ENCODE measurements at places on chromosomes 1 and 21. TPM values are rescaled to one million over a fixed set of nuclear protein-coding genes. Genes with fewer than 3 reads are reported as not detected.

FCAMR gene
- total RNA-seq, result not detected

CBR1 gene
- 47.2 TPM for total RNA-seq

RNU1-4 gene
- 1,390 TPM for total RNA-seq

DNA sequence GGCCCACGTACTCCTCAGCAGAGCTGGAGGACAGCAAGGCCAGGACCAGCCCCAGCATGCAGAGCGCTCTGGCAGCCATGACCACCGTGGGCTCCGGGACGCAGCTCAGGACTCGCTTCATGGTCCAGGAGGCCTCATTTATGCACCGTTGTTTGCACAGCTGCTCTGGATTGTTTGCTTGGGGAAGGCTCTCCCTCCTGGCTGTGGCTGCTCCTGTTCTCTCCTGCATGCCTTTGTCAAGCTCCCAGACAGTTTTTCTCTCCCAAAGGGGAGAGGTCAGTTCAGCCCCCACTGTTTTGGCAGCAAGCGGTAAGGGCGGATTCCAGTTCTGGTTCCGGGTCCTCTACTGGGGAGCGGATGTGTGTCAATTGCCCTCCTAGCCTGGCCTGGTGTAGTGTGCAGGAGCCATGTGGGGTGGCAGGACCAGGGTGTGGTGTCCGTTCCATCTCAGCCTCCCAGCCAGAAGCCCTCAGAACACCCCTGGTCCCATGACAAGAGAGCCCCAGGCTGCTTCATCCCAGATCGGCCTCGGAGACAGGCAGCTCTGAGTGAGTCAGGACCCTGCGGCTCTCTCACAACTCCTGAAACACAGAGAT lies at the start of gene TFF3:
TSS of gene TFF3 (minus strand) at position 114 of the 596 bp plus-strand sequence. CDS start at position 79, 35 bp downstream.
- peaks cover 5% of the 10 kb centered on the region for H3K4me1 ChIP-seq
- H3K27me3 ChIP-seq, result no peaks in the 10 kb centered on the region
- no peak within 1 kb of the TSS for H3K4me3 ChIP-seq
- H3K27ac ChIP-seq, result no peak within 1 kb of the TSS
- DNase-seq, result no peak

DNA sequence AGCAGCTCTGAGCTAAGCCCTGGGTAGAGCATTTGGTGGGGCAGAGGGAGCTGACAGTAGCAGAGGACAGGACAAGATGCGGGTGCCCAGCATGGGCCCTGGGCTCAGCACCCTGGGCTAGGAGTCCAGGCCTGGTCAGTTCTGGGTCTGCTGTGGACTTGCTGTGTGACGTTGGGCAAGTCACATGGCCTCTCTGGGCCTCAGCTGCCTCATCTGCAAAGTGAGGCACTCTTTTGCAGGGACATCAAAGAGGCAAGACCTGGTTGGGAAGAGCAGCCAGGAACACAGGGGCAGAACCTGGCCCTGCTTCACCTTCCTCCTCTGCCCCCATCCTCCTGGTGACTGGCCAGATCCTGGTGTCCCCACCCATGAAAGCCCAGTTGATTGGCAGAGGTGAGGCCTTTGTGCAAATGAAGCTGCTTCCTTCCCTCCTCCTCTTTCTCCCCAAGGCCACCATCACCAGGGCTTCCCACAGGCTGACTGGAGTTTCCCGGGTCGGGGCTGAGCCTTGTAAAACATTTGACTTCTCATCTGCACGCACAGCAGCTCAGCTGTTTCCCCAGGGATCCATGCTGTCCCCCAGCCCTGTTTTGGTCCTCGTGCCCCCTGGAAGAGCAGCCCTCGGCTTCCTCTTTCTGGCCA lies 350.5 kb downstream of the MATN1 start:
- H3K36me3 ChIP-seq, result no peaks in the 10 kb centered on the region
- DNase-seq, result no peak
- H3K4me3 ChIP-seq, result no peak overlapping the region
- no peaks in the 10 kb centered on the region for H3K4me1 ChIP-seq
- H3K27ac ChIP-seq, result no peak overlapping the region

GRCh38 chr1:68704800-68705443 lies 208.0 kb upstream of the DEPDC1 start:
- no peaks in the 10 kb centered on the region for H3K4me1 ChIP-seq
- no peak overlapping the region for H3K27ac ChIP-seq
- H3K4me3 ChIP-seq, result no peak overlapping the region
- no peaks in the 10 kb centered on the region for H3K27me3 ChIP-seq
- no peaks in the 10 kb centered on the region for H3K36me3 ChIP-seq

GRCh38 chr1:60903591-60903990 lies 178.8 kb upstream of the NFIA start:
- no peaks in the 10 kb centered on the region for H3K36me3 ChIP-seq
- H3K27ac ChIP-seq, result no peak overlapping the region
- DNase-seq, result no peak
- H3K4me1 ChIP-seq, result peaks cover 1% of the 10 kb centered on the region
- H3K27me3 ChIP-seq, result peaks cover 3% of the 10 kb centered on the region
